ENCODE measurements at places on chromosomes 7 and 10.
A peak's percentile ranks its signal among the peaks of the same experiment; 100 is the strongest.

GRCh38 chr7:105911961-105912575, 35.7 kb upstream of the ATXN7L1 start:
- peaks cover 15% of the 10 kb centered on the region for H3K36me3 ChIP-seq
- no peak for DNase-seq
- peaks cover 4% of the 10 kb centered on the region for H3K4me1 ChIP-seq
- H3K27ac ChIP-seq: no peak overlapping the region
- H3K27me3 ChIP-seq: no peaks in the 10 kb centered on the region

GRCh38 chr10:93812659-93813338, 55.1 kb downstream of the LGI1 start:
- H3K27ac ChIP-seq: no peak overlapping the region
- peaks cover 4% of the 10 kb centered on the region for H3K4me1 ChIP-seq
- H3K27me3 ChIP-seq: peaks cover 27% of the 10 kb centered on the region
- H3K36me3 ChIP-seq: no peaks in the 10 kb centered on the region
- DNase-seq: no peak

DNA sequence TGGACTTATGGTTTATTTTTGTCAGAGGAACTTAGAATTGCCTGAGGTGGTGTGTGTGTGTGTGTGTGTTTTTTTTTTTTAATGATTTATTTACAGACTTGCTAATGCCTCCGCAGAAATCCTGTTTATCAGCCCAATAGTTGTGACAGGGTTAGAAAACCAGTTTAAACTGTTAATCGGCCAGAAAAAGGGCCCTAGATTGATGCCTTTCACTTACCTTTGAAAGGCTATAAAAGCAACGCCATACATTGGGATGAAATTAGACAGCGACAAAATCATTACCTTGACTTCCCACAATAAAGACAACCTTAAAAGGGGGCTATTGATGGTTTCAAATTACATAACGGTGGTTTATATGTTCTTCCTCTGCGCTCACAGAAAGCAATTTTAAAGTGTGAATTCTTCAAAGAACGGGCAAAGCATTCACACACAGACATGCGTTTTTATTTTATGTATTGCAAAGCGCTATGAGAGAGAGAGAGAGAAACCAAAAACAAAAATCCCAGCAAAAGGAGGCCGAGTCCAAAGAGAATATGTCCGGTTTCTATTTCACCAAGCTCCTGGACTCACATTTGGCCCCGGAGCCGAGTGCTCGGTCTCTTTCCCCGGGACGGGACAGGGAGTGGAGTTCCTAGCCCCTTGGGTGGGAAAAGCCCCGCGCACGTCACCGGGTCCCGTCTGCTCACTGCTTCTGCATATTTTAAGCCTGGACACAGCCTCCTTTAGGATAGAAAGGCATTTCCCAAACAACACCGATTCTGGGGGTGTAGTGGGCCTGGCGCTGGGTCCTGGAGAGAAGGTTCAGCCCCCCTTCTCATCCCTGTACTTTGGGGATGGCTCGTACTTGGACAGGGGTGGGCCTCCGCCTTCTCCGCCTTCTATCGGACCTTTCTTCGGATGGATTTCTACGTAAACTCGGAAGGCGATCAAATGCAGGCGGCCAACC, 26.8 kb upstream of the VAX1 start:
- H3K4me1 ChIP-seq: peaks cover 51% of the 10 kb centered on the region
- H3K4me3 ChIP-seq: no peak overlapping the region
- H3K27me3 ChIP-seq: peaks cover 80% of the 10 kb centered on the region
- DNase-seq: no peak
- H3K36me3 ChIP-seq: no peaks in the 10 kb centered on the region
- no peak overlapping the region for H3K27ac ChIP-seq

- no peak overlapping the region for H3K4me3 ChIP-seq
- H3K4me1 ChIP-seq: no peaks in the 10 kb centered on the region
- H3K27ac ChIP-seq: no peak overlapping the region
- no peak for DNase-seq
Measured at GRCh38 chr10:78953113-78953798, 115.5 kb upstream of the ZMIZ1 start.

- H3K27me3 ChIP-seq: peaks cover 6% of the 10 kb centered on the region
- no peak overlapping the region for H3K4me3 ChIP-seq
- no peak overlapping the region for H3K27ac ChIP-seq
Measured at GRCh38 chr10:104251443-104251842, 3.2 kb upstream of the GSTO1 start.

DNA sequence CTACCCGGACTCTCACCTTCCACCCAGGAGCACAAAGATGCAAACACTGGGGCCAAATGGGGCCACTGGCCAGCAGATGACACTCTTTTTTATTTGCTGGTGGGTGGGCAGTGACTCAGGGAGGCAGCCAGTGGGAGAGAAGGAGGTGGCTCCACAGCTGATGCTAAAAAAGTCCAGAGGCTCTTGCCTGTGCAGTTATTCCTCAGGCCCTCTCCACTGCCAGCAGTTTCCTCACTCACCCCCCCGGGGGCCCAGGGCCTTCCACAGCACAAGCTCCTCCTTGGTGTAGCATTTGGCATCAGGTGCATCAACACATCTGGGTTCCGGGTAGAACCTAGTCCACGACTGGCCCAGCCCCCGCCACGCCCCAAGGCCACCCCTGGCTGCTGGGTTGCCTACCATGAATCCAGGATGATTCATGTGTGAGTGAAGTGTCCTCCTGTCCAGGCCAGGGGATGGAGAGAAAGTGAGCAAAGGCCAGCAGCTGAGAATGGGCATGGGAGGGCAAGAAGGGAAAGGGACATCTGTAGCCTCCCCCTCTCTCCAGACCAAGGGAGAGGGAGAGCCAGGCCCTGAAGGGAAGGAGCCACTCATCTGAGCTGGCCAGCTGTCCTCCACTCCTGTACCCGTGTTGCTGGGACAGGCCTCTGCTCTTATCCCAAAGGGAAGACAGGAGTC, 1.7 kb upstream of the KCNH2 start:
- H3K27me3 ChIP-seq: peaks cover 46% of the 10 kb centered on the region
- no peak for DNase-seq
- H3K4me1 ChIP-seq: peaks cover 20% of the 10 kb centered on the region
- H3K27ac ChIP-seq: no peak overlapping the region

DNA sequence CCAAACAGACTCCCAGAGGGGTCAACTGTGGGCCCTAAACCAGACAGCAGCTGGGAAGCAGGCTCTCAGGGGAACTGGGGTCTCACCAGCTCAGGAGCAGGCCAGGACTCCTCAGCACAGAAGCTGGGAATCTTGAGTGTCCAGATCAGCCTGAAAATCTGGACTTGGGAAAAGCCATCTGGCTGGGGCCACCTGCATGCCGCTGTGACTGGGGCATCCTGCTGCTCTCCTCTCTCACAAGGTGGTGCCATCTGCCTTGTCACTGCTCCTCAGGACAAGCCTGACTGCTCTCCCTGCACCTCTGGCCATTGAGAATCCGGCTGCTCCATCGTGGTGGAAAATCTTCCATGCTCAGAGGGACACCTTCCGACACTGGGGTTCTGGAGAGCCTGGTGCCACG, 141.4 kb downstream of the PLPP4 start:
- DNase-seq: no peak
- H3K4me3 ChIP-seq: no peak overlapping the region
- H3K27ac ChIP-seq: no peak overlapping the region

- H3K27ac ChIP-seq: peak overlapping the region; percentile 71
- DNase-seq: peak; percentile 74
- H3K4me1 ChIP-seq: peaks cover 18% of the 10 kb centered on the region
- no peaks in the 10 kb centered on the region for H3K27me3 ChIP-seq
- peaks cover 2% of the 10 kb centered on the region for H3K36me3 ChIP-seq
- peak overlapping the region; percentile 94 for H3K4me3 ChIP-seq
Measured at GRCh38 chr7:32942415-32943251, 14.6 kb upstream of the FKBP9 start.

DNA sequence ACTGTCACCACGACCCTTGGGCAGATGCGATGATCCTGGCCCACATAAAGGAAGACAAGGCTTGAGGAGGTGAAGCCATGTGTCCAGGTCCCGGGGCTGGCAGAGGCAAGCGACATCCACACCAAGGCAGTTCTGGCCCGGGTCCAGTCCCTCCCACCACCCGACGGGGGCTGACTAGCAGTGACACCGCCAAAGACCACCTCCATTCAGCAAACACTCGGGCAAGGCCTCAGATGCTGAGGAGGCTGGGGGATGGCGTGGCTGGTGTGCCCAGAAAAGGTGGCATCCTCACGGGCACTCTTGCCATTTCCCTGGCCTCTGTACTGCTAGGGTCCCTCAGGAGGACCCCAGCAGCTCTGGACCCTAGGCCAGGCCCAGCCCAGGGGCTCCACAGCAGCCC, 219.0 kb downstream of the ELFN1 start:
- no peak overlapping the region for H3K27ac ChIP-seq
- DNase-seq: no peak
- H3K27me3 ChIP-seq: no peaks in the 10 kb centered on the region
- H3K4me1 ChIP-seq: peaks cover 9% of the 10 kb centered on the region
- peaks cover 20% of the 10 kb centered on the region for H3K36me3 ChIP-seq

GRCh38 chr10:132066186-132066585, 440 bp downstream of the JAKMIP3 start:
- H3K27me3 ChIP-seq: peaks cover 6% of the 10 kb centered on the region
- H3K36me3 ChIP-seq: no peaks in the 10 kb centered on the region
- no peak overlapping the region for H3K27ac ChIP-seq
- no peak for DNase-seq

- peaks cover 2% of the 10 kb centered on the region for H3K27me3 ChIP-seq
- H3K4me3 ChIP-seq: no peak overlapping the region
- peaks cover 19% of the 10 kb centered on the region for H3K4me1 ChIP-seq
- no peaks in the 10 kb centered on the region for H3K36me3 ChIP-seq
- no peak overlapping the region for H3K27ac ChIP-seq
- DNase-seq: no peak
Measured at GRCh38 chr7:26663874-26664273, 200.5 kb downstream of the SKAP2 start.
